ENCODE measurements at places on chromosomes 12 and 14.

DNA sequence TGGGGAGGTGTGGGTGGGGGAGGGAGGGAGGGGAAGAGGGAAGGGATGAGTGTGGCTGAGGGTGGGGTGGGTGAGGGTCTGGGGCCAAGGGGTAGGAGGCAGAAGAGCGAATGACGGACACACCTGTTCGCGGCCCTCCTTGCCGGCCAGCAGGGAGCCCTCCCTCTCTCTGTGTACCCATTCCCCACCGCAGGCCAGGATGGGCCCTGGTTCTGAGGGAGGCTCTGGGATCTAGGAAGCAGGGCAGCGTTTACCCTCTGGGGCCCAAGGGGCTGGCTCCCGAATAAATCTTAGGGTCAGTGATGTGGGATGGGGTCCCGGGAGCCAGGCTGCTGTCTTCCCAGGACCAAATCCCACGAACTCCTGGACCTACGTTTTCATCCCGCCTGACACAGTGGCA, 46.0 kb upstream of the ESRRB start:
- DNase-seq = no peak

DNA sequence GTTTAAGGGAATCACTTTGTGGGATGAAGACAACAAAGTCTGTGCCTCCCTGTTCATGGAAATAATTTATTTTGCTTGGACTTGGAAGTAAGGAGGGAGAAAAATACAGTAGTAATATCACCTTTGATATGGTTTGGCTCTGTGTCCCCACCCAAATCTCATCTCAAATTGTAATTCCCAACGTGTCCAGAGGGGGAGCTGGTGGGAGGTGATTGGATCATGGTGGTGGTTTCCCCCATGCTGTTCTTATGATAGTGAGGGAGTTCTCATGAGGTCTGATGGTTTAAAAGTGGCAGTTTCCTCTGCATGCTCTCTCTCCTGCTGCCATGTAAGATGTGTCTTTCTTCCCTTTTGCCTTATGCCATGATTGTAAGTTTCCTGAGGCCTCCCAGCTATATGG, 460.7 kb downstream of the NOVA1 start:
- no peak for DNase-seq

GRCh38 chr12:2443776-2444175, 351.0 kb upstream of the FKBP4 start:
- DNase-seq = no peak

GRCh38 chr14:52259434-52259833, 8.1 kb upstream of the PTGDR start:
- DNase-seq = no peak

DNA sequence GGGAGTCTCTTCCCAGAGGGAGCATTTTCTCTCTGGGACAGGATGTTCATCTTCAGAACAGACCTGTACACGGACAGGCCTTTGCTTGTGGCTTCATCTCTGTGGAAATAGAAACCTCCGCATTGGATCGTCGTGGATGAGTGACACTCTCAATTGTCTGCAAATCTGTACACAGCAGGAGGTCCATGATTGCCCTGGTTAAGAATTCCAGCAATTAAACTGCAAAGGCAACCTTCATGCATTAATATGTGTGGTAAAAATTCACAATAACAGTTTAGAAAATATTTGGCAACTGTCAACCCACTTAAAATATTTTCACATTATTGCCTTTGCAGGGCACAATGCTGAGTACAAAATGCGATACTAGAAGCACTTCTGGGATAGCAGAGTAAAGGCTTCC, 149.8 kb upstream of the SFSWAP start:
- no peak for DNase-seq

DNA sequence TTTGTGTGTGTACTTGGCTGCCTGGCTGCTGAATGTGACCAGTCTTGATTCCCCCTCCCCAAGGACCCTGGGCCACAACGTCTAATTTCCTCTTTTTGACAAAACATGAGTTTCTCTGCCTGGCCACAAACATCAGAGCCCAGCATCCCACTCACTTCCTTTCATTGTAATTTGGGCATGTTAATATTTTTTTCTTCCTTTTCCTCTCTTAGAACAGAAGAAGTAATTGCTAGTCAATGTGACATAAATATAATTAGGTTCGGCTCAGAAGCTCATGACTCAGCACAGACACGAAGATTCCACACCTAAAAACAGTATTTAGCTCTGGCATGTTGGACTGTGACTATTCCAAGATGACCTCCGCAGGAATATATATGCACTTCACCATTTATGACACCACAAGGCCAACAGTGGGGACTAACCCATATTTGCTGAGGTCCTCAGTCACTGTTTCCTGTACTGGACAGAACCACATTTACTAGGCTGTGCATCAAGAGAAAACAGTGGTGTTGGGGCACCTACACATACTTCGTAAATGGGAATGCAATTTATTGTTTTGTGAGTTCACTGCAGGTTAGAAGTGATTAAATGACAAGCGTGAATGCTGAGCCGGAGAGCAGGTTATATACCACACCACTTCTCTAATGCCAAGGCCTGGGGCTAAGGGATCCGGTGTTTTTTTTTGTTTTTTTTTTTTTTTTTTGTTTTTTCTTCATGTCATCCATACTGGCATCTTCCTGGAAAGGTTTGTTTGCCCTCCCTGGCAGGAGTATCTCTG, 4.2 kb downstream of the GSG1 start:
- DNase-seq = no peak

GRCh38 chr14:100861937-100862247, 36.0 kb downstream of the MEG3 start:
- no peak for DNase-seq

DNA sequence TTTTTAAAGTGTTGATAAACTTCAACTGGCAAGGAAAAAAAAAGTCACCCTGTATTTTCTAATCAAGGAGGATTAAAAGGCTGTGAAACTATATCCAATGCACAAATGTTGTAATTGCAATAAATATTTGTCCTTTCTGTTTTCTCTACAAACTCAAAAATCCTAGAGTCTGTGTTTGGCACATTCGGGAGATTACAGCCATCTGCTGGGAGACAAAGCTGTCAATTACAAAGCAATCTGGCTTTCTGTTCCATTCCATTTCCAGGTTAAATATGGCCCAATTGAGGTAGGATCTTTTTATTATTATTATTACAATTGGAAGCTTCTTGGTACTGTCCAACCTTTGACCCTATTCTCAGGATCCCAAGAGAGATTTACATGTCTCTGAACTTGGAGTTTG, 295.9 kb downstream of the DIO2 start:
- DNase-seq = no peak

GRCh38 chr14:104633276-104634137, 28.9 kb upstream of the TMEM179 start:
- DNase-seq = no peak

GRCh38 chr14:65016471-65016870, 29.8 kb downstream of the FNTB start:
- no peak for DNase-seq

- no peak for DNase-seq
These were observed 13.3 kb downstream of the BTBD7 start for GRCh38 chr14:93319494-93319893.

DNA sequence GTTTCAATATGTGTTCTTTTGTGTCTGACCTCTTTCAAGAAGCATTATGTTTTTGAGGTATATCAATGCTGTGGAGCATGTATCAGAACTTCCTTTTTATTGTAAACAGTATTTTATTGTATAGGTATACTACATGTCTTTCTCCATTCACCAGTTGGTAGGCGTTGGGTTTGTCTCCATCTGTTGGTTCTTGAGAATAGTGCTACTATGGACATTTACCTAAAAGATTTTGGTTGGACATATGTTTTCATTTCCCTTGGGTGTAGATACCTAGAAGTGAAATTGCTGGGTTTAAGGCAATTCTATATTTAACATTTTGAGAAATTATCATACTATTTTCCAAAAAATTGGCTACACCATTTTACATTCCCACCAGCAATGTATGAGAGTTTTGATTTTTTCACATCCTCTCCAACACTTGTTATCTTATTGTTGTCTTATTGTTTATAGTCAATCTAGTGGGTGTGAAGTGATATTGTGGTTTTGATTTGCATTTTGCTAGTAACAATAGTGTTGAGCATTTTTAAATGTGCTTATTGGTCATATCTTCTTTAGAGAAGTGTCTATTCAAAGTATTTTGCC, 409.2 kb downstream of the IPO8 start:
- DNase-seq = no peak

GRCh38 chr14:90600619-90601018, 203.8 kb downstream of the CALM1 start:
- DNase-seq = no peak

- no peak for DNase-seq
These were observed 25.9 kb upstream of the HIGD1C start for GRCh38 chr12:50926415-50926814.
